ENCODE measurements at places on chromosomes 6 and 20.

DNA sequence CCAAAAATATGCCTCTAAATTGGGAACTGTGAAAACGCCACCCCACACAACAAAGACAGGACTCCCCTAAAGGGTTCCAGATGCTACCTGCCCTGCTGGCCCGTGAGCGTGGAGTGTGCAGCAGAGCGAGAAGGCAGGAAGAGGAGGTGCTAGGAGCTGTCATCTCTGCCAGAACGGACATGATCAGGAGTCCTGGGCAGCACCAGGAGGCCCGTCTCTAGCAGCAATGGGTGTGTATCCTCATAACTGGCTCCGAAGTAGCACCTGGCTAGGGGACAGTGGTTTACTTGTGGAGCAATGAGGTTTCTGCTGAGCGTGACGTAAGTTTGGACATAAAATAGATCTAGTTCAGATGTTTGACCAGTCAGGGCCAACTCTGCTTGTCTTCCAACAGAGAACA, 226.0 kb downstream of the CDH4 start:
- DNase-seq, result no peak

DNA sequence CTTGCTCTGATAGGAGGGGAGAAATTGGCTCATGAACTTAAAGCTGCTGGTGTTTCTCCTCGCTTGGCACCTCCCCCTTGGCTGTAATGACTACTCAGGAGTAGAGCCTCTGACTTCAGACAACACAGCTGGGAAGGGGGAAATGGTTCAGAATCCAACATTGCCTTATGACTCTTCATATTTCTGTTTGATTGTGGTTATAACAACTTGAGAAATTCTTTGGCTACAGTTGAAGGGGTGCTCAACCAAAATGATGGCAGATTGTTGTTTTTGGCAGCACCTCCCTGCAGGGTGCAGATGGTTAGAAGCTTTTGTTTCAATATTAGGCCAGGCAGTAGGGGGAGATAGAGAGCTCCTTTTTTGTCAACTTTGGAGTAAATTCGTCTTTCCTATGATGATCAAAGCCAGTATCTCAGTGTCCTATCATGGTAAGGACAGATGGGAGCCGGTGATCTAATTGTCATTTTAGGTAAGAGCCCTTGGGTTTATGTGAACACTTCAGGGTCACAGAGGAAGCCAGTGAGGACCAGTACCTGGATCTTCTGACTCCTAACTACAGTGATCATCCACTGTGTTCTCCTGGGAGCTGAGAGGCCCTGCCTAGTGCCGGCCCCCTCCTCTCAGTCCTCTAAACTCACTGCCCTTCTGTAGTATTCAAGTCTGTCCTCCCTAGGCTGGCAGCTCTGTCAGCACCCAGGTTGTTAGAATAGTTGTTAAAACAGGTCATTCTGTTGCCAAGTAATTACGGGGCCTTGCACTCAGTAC, 39.9 kb downstream of the RPRD1B start:
- no peak for DNase-seq

- DNase-seq, result no peak
Observed at GRCh38 chr6:123804014-123804786, 535 bp downstream of the NKAIN2 start.

GRCh38 chr6:168641446-168641845, 200.5 kb downstream of the SMOC2 start:
- DNase-seq, result no peak

DNA sequence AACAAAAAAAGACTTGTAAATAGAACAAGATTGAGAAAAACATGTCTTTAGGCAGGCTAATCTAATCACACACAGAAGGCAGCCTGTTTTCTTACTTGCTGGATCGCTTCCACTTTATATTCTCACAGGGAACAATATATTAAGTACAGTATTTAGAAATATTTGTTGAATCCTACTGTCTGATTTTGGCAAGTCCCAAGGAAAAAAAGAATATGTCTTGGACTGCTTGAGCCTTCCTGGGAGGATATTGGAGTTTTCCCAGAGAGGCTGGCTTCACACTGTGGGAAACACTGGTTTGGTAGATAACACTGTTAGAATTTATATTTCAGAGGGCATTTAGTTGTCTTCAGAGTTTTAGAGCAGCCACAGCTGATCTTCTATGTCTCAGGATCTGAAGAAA, 229.7 kb downstream of the PRL start:
- DNase-seq, result no peak

DNA sequence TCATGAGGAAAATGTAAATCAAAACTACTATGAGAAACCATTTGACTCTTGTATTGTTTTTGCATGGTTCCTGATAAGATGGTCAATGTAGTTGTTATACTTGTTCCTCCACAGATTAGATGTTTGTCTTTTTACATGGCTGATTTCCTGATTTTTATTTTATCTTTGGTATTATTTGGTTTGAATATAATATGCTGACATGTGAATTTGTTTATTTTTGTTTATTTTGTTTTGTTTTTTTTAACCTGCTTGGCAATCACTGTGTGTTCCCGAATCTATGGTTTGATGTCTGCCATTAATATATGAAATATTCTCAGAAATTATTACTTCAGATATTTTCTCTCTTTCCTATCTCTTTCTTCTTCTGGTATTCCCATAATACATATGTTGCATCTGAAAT, 899.5 kb upstream of the ADGRB3 start:
- DNase-seq, result no peak

GRCh38 chr6:31175971-31176370, 5.5 kb upstream of the POU5F1 start:
- DNase-seq, result no peak

GRCh38 chr20:35025116-35025515, 67.5 kb downstream of the TRPC4AP start:
- DNase-seq, result no peak

DNA sequence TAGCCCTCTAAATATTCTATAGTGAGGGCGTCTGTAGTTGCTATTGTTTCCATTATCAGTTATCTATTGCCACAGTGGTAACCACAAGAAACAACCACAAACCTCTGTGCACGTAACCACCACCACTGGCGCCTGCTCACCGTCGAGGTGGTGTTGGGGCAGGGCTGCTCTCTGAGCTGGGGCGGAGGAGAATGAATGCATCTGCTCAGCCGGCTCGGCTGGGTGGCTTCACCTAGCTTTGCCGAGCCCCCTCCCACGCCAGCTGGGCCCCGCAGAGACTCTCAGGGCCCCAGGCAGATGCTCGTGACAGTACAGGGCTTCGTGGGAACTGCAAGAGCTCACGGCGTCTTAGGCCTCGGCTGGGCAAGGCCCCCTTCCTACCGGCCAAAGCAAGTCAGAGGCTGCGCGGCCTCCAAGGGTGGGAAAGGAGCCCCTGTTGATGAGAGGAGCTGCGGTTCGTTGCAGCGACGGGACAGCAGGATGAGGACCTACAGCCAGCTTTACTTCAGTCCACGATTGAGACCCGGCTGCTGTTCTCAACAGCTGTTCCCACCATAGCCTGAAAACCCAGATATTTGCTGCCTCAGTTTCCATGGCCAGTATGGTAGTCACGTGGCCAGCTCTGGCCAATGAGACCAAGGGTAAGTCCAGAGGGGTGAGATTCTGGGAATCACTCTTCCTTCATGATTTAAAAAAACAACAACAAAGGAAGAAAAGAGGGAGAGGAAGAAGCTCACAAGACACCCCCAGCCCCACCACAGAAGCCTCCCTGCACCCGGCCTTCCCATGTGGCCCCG, 120.2 kb upstream of the AFDN start:
- peak; percentile 20 for DNase-seq

GRCh38 chr6:155418017-155418761, 37.5 kb downstream of the NOX3 start:
- peak; percentile 14 for DNase-seq

GRCh38 chr6:154187203-154187602, 148.2 kb downstream of the OPRM1 start:
- no peak for DNase-seq

DNA sequence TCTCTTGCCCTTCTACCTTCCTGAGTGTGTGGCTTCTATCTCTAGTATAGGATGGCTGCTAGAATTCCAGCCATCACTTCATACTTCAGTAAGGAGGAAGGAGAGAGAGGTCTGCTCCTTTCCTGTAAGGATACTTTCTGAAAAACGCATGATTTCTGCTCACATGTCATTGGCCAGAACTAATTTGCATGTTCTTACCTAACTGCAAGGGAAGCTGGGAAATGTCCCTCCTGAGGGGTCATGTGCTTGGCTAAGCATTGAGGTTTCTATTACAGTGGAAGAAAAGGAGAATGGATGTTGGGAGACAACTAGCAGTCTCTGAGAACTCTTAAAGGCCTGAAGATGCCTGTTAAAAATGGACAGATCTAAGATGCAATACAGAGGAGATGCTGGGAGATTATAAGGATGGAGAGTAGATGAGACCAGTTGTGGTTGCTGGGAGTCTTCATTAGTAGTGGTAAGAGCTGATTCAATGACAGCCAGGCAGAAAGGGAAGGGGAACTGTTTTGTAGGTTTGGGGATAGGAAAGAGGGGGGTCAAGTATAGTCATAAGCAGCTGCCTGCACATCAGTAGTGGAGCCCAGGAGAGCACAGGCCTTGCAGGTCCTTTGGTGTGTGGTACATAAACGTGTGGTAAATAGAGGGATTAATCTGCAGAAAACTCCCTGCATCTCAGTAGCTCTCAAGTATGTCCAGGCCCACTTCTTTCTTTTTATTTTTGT, 20.2 kb downstream of the CDS2 start:
- DNase-seq, result no peak

GRCh38 chr20:2305029-2305428, 9.2 kb downstream of the TGM3 start:
- DNase-seq, result no peak

- DNase-seq, result no peak
Observed at GRCh38 chr6:167998215-167998614, 744 bp downstream of the KIF25 start.

DNA sequence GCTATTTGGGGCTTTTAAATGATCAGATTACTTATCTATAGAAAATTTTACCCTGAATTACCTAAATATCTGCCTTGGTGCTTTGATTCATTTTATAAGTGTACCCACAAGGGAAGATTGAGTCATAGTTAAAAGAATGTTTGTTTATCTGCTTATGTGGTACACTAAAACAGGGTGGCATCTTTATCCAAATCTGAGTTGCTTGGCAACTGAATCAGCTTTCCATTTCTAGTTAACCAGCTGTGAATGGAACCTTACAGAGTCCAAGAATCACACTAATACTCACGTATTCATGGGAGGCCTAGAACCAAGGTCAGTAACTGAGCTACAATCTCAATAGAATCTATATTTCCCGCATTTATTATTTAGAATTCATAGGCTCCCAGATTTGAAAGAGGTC, 44.0 kb upstream of the CAP2 start:
- DNase-seq, result no peak

DNA sequence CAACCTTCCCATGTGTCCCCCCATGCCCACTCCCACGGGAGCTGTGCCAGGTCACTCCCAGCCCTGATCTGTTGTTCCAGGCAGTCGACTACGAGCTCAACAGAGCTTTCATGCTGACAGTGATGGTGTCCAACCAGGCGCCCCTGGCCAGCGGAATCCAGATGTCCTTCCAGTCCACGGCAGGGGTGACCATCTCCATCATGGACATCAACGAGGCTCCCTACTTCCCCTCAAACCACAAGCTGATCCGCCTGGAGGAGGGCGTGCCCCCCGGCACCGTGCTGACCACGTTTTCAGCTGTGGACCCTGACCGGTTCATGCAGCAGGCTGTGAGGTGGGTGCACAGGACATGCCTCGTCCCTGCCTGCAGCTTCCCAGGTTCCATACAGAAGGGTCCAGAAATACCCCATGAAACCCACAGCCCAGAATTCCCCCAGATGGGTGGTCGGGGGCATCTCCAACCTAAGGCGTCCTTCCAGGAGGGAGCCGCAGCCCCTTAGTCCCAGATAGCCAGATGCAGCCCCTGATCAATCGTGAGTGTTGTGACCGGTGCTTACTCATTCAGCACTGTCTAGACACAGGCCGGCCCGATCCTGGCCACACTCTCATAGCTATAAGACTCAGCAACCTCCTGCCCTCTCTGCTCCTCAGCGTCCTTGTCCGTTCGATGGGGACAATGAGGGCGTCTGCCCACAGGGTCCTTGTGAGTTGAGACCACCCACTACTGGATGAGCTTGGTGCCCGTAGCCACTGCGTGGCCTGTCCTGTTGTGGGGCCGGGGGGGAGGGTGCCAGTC, 142.1 kb downstream of the TAF4 start:
- DNase-seq, result no peak

DNA sequence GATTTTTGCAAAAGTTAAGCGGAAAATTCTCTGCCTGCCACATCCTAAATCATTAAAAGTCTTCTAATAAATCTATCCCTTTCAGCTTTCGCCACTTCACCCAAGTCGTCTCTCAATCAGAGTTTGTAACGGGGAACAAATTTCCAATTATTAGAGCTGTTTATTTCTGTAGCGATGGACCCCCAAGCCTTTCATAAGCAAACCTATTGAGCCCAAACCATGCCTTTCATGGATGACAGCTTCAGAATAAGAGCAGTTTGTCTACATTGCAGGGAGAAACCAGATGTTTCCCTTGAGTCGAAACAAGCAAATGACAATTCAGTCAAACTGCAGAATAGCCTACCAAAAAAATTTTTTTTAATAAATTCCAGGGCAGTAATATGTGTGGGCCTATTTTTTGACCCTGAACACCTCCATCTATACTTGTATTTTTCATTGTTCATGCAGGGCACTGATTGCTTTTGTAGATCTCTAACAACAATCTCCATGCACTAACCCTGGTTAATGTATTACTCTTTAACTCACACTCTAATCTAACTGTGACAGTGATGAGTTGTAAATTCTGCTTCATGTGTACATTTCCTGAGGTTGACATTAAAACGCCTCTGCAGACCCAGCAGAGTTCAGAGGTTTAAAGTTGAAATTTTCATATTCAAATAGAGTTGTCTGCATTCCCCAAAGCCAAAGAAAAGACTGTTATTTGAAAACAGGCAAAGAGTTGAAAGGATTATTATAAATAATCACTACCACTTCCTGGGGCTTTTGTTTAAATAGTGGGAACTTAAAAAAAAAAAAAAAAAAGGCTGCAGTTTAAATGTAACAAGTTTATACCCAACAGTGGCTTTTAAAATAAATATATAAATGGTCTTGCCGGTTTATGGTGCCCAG, 64.5 kb downstream of the ATP9A start:
- DNase-seq, result no peak

GRCh38 chr6:1519597-1519996, 90.1 kb upstream of the FOXC1 start:
- no peak for DNase-seq

DNA sequence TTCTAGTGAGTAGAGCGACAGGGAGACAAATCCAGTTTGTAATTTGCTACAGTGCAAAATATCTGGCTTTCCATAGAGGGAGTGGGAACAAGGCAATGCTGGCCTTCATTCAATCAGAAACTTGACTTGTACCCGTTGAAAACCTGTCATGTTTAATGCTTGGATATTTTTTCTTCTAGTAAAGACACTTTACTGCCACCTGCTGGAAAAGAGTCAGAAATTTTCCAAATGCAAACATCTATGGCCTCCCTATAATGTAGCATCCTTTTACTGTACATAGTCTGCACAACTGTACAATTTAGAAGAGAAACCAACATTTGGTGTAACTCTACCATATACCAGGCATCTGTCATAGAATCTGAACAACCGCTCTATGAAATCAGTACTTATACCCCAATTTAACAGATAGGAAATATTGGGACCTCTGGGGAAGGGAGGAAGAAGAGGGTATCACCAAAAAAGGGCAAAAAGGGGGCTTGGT, 16.7 kb upstream of the TBC1D20 start:
- peak; percentile 17 for DNase-seq

Measured in activated gamma-delta T cell treated with Interleukin-2 at 50 U/mL for 16 hours (primary cell).